Cerebellar nuclear complex (tissue), 1 donor: ENCODE measurements at places on chromosomes 6 and 20.

GRCh38 chr20:59171986-59172385 is 8.4 kb downstream of the ZNF831 start:
- no peak for DNase-seq

GRCh38 chr20:57465943-57466342 is 59.0 kb downstream of the CTCFL start:
- DNase-seq: no peak

- no peak for DNase-seq
These were observed 46.3 kb downstream of the CYP39A1 start for GRCh38 chr6:46606338-46606737.

DNA sequence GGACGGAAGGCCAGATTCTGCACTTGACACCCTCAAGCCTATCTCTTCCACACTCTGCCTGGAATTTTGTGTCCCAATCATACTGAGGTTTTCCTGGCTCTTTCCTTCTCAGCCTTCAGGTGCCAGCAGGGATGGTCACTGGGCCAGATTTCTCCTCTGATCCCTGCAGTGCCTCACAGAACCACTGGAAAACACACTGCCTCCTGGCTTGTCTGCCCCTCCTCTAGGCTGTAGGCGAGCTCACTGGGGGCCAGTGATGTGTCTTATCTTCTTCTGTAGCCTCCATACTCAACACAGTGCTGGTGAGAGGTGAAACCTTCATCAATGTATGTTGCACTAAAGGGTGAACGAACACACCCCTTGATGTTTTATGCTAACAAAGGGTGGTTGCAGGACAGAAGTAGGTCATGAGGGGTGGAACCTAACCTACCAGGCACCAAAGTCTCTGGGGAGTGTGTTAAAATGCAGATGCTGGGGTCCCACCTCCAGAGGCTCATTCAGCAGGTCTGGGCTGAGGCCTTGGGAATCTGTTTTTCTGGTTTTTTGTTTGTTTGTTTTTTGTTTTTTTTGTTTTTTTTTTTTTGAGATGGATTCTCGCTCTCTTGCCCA is 80.3 kb downstream of the CDH26 start:
- no peak for DNase-seq
